EL (cell line): ENCODE measurements at places on chromosomes 3 and 15.

DNA sequence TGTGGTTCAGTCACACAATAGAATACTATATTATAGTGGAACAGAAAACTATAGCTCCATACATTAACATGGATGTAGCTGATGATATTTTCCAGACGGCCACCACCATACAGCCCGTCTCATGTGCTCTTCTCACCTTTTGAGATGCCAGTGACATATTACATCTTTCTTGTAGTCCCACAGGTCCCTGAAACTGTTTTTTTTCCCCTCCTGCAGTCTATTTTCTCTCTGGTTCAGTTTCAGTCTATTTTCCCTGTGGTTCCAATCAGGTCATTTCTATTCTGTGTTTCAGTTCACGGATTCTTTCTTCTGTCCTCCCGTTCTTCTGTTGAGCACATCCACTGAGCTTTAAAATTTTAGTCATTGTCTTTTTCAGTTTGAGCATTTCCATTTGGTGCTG lies 72.2 kb downstream of the PPCDC start:
- DNase-seq, result no peak

DNA sequence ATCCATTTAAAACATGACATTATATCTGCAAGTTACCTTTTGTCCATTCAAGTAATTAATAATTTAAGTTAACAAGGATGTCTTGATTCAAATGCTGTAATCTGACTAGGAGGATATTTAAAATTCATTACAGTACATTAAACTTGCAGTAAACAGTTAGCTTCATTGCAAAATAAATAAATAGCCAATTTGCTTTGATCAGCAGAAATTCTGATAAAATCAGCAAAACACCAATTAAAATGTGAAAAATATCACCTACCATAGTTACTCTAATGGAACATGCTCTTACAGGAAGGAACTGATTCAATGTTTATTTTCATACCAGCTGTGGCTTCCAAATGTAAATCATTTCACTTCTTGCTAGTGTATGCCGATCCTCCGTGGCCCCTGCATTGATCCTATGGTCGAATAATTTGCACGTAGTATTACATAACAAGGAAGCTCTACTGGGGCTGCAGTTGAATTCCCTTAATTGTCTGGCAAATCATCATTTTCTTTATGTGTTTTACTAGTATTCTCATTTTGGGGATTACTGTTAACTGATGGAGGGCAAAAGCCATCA lies 150.7 kb downstream of the FOXB1 start:
- DNase-seq, result no peak

GRCh38 chr3:48199117-48199516 lies 10.9 kb upstream of the CDC25A start:
- DNase-seq, result no peak

GRCh38 chr15:100244796-100245486 lies 96.8 kb downstream of the ADAMTS17 start:
- no peak for DNase-seq
